Colonic mucosa (tissue), 4 donors: ENCODE measurements at places on chromosomes 3 and 15.

DNA sequence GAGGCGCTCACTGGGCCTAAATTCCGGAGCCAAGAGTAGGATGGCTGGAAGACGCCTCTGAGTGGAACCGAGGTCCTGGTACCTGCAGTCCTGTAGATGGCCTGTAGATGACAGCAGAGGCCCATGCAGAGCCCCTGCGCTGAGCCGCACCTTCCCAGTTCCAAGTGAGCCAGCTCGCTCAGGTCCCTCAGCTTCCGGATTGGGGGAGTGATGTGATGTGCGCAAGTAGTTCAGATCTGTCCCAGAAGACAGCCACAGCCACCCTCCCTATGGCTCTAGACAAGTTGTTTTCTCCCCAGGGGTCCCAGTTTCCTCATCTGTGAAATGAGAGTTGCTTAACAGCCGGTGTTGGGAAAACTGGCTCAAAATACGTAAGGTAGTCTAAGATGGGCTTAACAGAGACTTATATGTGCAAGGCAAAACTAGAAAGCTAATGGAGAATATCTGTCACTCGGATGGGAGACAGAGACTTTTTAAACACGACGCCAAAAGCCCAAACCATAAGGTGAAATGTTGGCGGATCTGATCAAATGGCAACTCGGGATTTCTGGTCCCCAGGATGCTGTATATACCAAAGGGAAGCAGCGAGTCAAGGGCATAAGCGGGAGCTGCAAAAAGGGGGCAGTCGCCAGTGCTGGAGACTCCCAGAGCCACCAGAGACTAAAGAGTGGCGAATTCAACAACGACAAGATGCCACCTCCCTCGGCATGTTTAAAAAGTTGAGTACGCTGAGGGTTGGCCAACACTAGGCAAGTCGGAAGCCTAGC is 765 bp upstream of the MAPKAPK3 start:
- H3K27ac ChIP-seq, result peak overlapping the region; percentile 93
- H3K4me3 ChIP-seq, result peak overlapping the region; percentile 88
- no peaks in the 10 kb centered on the region for H3K36me3 ChIP-seq
- peaks cover 14% of the 10 kb centered on the region for H3K4me1 ChIP-seq
- DNase-seq, result peak; percentile 86
- no peaks in the 10 kb centered on the region for H3K27me3 ChIP-seq

GRCh38 chr3:43214616-43215015 is 71.7 kb upstream of the SNRK start:
- no peak for DNase-seq
- no peak overlapping the region for H3K4me3 ChIP-seq
- no peaks in the 10 kb centered on the region for H3K4me1 ChIP-seq
- H3K36me3 ChIP-seq, result no peaks in the 10 kb centered on the region
- no peak overlapping the region for H3K27ac ChIP-seq

- no peaks in the 10 kb centered on the region for H3K36me3 ChIP-seq
- no peak for DNase-seq
- H3K4me1 ChIP-seq, result no peaks in the 10 kb centered on the region
- H3K27ac ChIP-seq, result no peak overlapping the region
- no peaks in the 10 kb centered on the region for H3K27me3 ChIP-seq
- no peak overlapping the region for H3K4me3 ChIP-seq
These were observed 181.4 kb upstream of the BCL6 start for GRCh38 chr3:187926620-187927019.

- H3K4me1 ChIP-seq, result no peaks in the 10 kb centered on the region
- no peak for DNase-seq
- H3K36me3 ChIP-seq, result no peaks in the 10 kb centered on the region
- no peak overlapping the region for H3K27ac ChIP-seq
- no peak overlapping the region for H3K4me3 ChIP-seq
These were observed 25.2 kb upstream of the SLC4A7 start for GRCh38 chr3:27509376-27509775.

GRCh38 chr3:189149203-189149602 is 22.6 kb upstream of the TPRG1 start:
- no peaks in the 10 kb centered on the region for H3K36me3 ChIP-seq

- H3K27ac ChIP-seq, result no peak overlapping the region
- H3K4me1 ChIP-seq, result no peaks in the 10 kb centered on the region
- no peaks in the 10 kb centered on the region for H3K36me3 ChIP-seq
These were observed 435.0 kb upstream of the NR2F2 start for GRCh38 chr15:95895508-95895907.

GRCh38 chr15:40306371-40306770 is 1.4 kb downstream of the PLCB2 start:
- no peaks in the 10 kb centered on the region for H3K27me3 ChIP-seq
- H3K27ac ChIP-seq, result no peak overlapping the region
- no peak for DNase-seq
- H3K4me1 ChIP-seq, result no peaks in the 10 kb centered on the region

- H3K4me1 ChIP-seq, result peaks cover 17% of the 10 kb centered on the region
- H3K27ac ChIP-seq, result peak overlapping the region; percentile 78
- DNase-seq, result no peak
- H3K36me3 ChIP-seq, result no peaks in the 10 kb centered on the region
- H3K27me3 ChIP-seq, result no peaks in the 10 kb centered on the region
These were observed 41.0 kb downstream of the MBNL1 start for GRCh38 chr3:152309535-152310307.

DNA sequence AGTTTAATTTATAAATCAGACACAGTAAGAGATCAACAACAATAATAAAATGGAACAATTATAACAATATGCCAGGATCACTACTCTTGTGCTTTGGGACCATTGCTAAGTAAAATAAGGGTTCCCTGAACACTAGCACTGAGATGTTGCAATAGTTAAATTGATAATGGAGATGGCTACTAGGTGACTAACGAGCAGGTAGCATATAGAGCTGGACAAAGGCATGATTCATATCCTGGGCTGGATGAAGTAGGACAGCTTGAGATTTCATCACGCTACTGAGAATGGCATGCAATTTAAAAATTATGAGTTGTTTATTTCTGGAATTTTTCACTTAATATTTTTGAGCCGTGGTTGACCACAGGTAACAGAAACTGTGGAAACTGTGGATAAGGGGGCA is 20.7 kb upstream of the MYZAP start:
- no peak overlapping the region for H3K27ac ChIP-seq
- no peak overlapping the region for H3K4me3 ChIP-seq
- DNase-seq, result no peak

GRCh38 chr3:72176537-72177041 is 391.6 kb upstream of the PROK2 start:
- no peaks in the 10 kb centered on the region for H3K36me3 ChIP-seq
- H3K4me3 ChIP-seq, result no peak overlapping the region
- H3K27me3 ChIP-seq, result no peaks in the 10 kb centered on the region
- H3K4me1 ChIP-seq, result no peaks in the 10 kb centered on the region
- no peak overlapping the region for H3K27ac ChIP-seq
- DNase-seq, result no peak

- H3K27me3 ChIP-seq, result no peaks in the 10 kb centered on the region
- H3K36me3 ChIP-seq, result peaks cover 29% of the 10 kb centered on the region
- DNase-seq, result no peak
- no peak overlapping the region for H3K27ac ChIP-seq
These were observed 14.5 kb downstream of the CDV3 start for GRCh38 chr3:133588035-133588434.

DNA sequence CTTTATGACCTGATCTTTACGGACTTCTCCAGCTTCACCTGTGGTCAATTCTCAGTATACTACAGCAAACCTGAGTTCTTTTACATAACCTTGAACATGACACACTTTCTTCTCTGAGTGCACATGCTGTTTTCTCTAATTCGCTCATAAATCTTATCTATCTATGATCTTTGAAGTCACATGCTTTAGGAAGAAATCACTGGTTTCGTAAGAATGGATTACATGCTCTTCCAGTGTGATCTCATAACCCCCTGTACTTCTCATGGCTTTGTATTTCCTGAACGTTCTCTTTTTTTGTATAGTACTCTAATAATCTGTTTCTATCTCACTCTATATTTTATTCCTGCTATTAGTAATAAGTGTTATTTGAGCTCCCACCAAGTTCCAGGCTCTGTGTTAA is 1165.2 kb downstream of the TBL1XR1 start:
- DNase-seq, result no peak
- H3K27me3 ChIP-seq, result no peaks in the 10 kb centered on the region
- H3K36me3 ChIP-seq, result no peaks in the 10 kb centered on the region
- H3K4me3 ChIP-seq, result no peak overlapping the region
- no peaks in the 10 kb centered on the region for H3K4me1 ChIP-seq
- no peak overlapping the region for H3K27ac ChIP-seq

- H3K27ac ChIP-seq, result no peak overlapping the region
- no peaks in the 10 kb centered on the region for H3K36me3 ChIP-seq
- no peaks in the 10 kb centered on the region for H3K4me1 ChIP-seq
- no peak for DNase-seq
- no peaks in the 10 kb centered on the region for H3K27me3 ChIP-seq
- no peak overlapping the region for H3K4me3 ChIP-seq
These were observed 48.1 kb upstream of the THUMPD3 start for GRCh38 chr3:9314796-9315195.

DNA sequence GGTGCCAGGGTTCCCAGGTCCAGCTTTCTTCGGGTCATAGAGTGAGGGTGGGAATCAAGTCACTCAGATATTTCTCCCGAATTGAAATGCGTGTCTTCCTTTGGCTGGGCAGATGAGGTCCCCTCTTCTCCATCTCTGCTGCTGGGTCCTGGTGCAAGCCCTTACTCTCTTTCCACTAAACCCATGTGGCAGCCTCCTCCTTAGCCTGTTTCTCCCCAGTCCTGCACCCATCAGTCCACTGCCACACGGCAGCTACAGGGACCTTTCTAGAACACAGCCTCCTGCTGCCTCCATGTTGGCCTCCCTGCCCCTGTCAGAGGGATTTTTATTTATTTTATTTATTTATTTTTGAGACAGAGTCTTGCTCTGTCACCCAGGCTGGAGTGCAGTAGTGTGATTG is 237.4 kb upstream of the CTDSPL start:
- no peaks in the 10 kb centered on the region for H3K36me3 ChIP-seq
- H3K4me1 ChIP-seq, result no peaks in the 10 kb centered on the region
- no peaks in the 10 kb centered on the region for H3K27me3 ChIP-seq
- no peak overlapping the region for H3K4me3 ChIP-seq
- no peak overlapping the region for H3K27ac ChIP-seq

DNA sequence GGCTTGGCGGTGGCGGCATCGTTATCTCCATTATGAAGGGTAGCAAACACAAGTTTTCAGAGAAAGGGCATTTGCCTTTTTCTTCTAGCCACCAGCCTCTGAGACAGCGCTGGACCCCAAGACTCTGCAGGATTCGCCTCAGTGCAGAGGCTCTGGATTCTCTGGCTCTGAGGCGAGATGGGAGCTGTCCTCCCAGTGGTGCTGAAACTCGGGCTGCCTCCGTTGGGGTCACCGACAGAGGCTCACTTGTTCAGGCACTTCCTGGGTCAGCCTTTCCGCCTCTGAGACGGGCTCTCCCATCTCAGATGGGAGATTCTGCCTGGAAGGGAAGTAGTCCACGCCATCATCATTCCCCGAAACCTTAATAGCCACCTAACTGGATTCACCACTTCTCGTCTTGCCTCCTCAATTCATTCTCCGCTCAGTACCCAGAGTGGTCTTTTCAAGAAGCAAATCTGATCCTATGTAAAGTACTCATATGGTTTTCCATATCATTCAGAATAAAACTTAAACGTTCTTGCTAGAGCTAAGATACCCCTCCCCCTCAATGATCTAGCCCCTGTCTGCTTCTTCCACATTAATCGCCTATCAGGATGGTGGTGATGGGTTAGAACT is 76.9 kb downstream of the RHCG start:
- H3K4me1 ChIP-seq, result no peaks in the 10 kb centered on the region
- H3K36me3 ChIP-seq, result no peaks in the 10 kb centered on the region
- H3K27me3 ChIP-seq, result peaks cover 24% of the 10 kb centered on the region
- H3K27ac ChIP-seq, result no peak overlapping the region

GRCh38 chr15:52184721-52185120 is 6.5 kb downstream of the GNB5 start:
- H3K36me3 ChIP-seq, result no peaks in the 10 kb centered on the region
- H3K27ac ChIP-seq, result no peak overlapping the region
- peaks cover 4% of the 10 kb centered on the region for H3K4me1 ChIP-seq
- H3K4me3 ChIP-seq, result no peak overlapping the region
- DNase-seq, result no peak
- no peaks in the 10 kb centered on the region for H3K27me3 ChIP-seq

GRCh38 chr3:160916472-160916871 is 160.4 kb downstream of the PPM1L start:
- H3K4me3 ChIP-seq, result no peak overlapping the region
- no peak overlapping the region for H3K27ac ChIP-seq
- no peaks in the 10 kb centered on the region for H3K27me3 ChIP-seq
- H3K36me3 ChIP-seq, result no peaks in the 10 kb centered on the region
- no peaks in the 10 kb centered on the region for H3K4me1 ChIP-seq
- no peak for DNase-seq

GRCh38 chr15:60803059-60803458 is 324.1 kb upstream of the ICE2 start:
- no peak overlapping the region for H3K27ac ChIP-seq
- H3K36me3 ChIP-seq, result no peaks in the 10 kb centered on the region
- H3K4me3 ChIP-seq, result no peak overlapping the region
- DNase-seq, result no peak

GRCh38 chr3:107082527-107082926 is 294.7 kb upstream of the CCDC54 start:
- no peaks in the 10 kb centered on the region for H3K36me3 ChIP-seq
- no peaks in the 10 kb centered on the region for H3K27me3 ChIP-seq
- H3K27ac ChIP-seq, result no peak overlapping the region
- H3K4me1 ChIP-seq, result no peaks in the 10 kb centered on the region
- no peak for DNase-seq

GRCh38 chr15:42289166-42289565 is 15.9 kb upstream of the TMEM87A start:
- no peaks in the 10 kb centered on the region for H3K27me3 ChIP-seq
- no peaks in the 10 kb centered on the region for H3K4me1 ChIP-seq
- no peaks in the 10 kb centered on the region for H3K36me3 ChIP-seq

GRCh38 chr3:64265646-64266045 is 40.4 kb upstream of the PRICKLE2 start:
- H3K4me3 ChIP-seq, result no peak overlapping the region
- H3K4me1 ChIP-seq, result no peaks in the 10 kb centered on the region
- peak overlapping the region; percentile 42 for H3K27ac ChIP-seq
- H3K27me3 ChIP-seq, result peaks cover 5% of the 10 kb centered on the region
- H3K36me3 ChIP-seq, result no peaks in the 10 kb centered on the region
- no peak for DNase-seq

DNA sequence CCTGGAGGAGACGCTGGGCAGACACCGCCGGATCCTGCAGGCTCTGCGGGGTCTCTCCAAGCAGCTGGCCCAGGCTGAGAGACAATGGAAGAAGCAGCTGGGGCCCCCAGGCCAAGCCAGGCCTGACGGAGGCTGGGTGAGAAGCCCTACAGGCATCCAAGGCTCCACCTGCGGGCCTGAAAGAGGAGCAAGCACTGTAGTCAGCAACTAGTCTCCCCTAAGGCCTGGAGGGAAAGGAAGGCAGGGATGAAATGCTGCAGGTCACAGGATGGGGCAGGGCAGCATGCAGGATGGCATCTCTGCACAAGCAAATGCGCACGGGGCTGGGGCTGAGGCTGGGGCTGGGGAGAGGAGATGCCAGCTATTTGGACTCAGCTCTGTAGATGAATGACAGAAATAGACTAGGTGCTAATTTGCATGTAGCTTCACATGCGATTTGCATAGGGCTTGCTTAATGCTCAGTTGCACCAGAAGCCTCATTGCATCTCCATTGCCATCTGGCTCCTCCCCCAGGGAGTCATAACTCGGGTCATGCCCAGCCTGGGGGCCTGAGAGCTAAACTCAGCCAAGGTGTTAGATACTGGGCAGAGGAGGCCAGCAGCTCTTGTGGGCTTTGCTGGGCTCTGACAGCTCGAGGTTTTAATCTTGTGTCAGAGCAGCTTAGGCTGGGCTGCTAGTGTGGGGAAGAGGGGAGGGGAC is 5.2 kb upstream of the CPLX3 start:
- no peak overlapping the region for H3K27ac ChIP-seq
- DNase-seq, result no peak
- peaks cover 12% of the 10 kb centered on the region for H3K4me1 ChIP-seq
- H3K4me3 ChIP-seq, result no peak overlapping the region
- H3K36me3 ChIP-seq, result no peaks in the 10 kb centered on the region
